H1 (cell line): ENCODE measurements at places on chromosomes 12 and 14.

DNA sequence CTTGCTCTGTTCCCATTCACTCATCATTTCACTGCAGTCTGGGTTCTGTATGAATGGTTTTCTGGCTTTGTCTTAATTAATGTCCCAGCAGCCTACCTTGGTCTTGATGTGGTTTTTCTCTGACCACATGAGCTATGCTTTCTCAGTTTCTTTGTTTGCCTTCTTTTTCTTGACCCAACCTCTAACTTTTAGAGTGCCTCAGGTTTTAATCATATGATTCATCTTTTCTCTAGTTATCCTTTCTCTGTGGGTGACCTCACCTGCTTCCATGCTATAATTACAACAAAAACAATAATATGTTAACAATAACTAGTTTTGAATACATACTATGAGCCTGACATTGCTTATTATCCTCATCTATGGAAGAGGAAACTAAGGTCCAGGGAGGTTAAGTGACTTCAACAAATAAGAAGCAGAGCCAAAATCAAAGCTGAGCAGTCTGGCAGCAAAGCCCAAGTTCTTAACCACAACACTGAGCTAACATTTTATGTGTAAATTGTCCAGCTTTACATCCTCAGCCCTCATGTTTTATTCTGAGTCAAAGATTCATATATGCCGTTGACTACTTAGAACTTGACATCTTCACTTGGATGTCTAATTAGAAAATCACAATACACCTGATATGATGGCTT is 4.7 kb upstream of the EPYC start:
- no peak for DNase-seq

DNA sequence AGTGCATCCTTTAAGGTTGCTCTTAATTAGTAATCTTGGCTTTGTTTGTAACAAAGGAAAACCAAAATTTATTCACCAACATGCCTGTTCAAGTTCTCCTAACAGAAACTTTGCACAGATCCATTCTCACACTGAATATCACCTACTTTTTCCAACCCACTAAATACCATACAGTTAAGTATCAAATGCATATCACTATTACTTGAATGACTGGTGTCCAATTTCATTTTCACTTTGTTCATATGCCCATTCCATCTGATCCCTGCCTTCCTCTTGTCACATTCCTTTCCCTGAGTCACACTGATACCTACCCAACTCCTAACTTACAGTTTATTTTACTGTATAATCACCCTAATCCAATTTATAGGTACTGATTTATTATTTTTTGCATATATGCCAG is 286.4 kb downstream of the NELL2 start:
- no peak for DNase-seq

DNA sequence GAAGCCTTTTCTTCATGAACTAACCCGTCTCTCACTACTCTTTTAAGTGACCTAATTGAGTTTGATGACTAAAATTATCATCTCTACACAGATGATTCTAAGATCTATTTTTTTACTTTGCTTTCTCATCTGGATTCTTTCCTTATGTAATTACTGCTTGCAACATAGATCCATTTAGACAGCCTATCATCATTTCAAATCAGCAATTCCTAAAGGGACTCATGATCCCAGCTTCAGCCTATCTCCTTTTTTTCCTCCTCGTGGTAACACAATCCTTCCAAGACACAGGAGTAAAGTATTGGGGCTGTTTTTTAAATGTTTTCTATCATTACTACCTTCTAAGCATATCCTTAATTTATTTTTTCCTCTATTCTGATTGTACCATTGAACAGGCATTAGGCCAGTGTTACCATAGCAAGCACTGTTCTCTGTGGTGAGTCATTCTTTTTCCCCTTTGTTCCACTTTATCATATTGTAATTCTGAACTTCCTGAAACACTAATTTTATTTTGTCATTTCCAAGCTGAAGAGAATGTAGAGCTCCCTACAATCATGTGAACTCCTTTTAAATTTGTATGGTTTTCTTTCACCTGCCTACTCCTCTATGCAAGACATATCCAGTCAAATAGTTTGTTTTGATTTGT is 190.4 kb upstream of the FAR2 start:
- no peak for DNase-seq

GRCh38 chr12:20457582-20457981 is 89.2 kb downstream of the PDE3A start:
- no peak for DNase-seq

GRCh38 chr14:65676361-65677014 is 264.0 kb downstream of the FUT8 start:
- DNase-seq = no peak

GRCh38 chr14:52776816-52777215 is 14.6 kb downstream of the GNPNAT1 start:
- DNase-seq = no peak

DNA sequence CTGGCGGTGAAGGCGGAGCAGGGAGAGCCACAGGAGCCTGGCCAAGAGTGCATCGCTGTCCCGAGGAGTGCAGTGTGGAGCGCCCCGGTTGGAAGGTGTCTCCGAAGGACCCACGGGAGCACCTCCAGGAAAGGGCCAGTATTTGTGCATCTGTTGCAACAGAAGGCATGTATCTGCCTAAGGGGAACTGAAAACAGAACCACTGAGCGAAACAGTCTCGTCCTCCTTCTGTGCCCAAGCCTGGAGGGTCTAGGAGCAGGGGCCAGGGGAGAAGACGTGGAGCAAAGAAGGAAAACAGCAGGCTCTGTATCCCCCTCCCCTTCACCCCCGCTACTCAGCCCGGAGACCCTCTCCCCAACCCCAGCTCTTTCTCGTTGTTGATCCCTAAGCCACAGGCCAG is 5.3 kb upstream of the LRRC10 start:
- DNase-seq = no peak

DNA sequence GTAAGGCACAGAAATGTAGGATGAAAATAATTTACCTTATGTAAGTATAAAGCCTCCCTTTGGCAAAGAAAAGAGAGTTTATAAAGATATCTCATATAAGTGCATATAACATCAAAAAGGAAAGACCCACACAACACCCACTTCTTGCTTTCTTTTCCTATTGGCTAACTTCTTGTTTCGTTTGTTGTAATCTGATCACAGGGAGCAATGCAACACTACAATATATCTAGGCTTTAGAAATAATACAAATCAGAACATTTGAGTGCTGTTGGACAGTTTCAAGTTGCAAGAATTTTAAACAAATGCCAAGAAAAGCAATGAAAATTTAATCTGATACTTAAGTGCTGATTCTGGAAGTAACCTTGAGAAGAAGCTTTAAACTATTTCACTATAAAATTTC is 1.3 kb downstream of the FGD6 start:
- DNase-seq = no peak
